ENCODE measurements at places on chromosomes 2 and 18. TPM values are rescaled to one million over a fixed set of nuclear protein-coding genes. Genes with fewer than 3 reads are reported as not detected.

- no peak for DNase-seq
These were observed 650.1 kb downstream of the SLC4A3 start for GRCh38 chr2:220277445-220277975.

- no peak for DNase-seq
These were observed 82.3 kb upstream of the XPO1 start for GRCh38 chr2:61620244-61621159.

- no peak for DNase-seq
These were observed 5.3 kb downstream of the MFSD6 start for GRCh38 chr2:190413421-190413820.

DNA sequence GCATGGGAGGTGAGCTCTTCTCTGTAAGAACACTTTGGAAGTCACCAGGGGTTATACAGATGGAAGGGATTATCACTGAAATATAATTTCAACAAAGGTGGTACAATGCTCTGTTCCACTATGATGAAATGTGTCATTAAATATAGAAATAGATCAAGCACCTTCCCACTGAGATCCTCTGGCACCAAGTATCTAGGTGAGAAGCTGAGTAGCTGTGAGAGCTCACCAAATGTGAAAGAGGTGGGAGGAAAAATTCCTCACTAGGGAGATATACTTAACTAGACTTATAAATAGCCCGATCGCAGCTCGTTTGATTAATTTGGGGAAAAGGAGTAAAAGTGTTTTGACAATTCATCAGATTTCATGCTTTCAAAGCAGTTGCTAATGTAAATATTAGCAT is 247.6 kb downstream of the SMAD2 start:
- no peak for DNase-seq

GRCh38 chr2:237269138-237269875 is 144.7 kb downstream of the COL6A3 start:
- no peak for DNase-seq

DNA sequence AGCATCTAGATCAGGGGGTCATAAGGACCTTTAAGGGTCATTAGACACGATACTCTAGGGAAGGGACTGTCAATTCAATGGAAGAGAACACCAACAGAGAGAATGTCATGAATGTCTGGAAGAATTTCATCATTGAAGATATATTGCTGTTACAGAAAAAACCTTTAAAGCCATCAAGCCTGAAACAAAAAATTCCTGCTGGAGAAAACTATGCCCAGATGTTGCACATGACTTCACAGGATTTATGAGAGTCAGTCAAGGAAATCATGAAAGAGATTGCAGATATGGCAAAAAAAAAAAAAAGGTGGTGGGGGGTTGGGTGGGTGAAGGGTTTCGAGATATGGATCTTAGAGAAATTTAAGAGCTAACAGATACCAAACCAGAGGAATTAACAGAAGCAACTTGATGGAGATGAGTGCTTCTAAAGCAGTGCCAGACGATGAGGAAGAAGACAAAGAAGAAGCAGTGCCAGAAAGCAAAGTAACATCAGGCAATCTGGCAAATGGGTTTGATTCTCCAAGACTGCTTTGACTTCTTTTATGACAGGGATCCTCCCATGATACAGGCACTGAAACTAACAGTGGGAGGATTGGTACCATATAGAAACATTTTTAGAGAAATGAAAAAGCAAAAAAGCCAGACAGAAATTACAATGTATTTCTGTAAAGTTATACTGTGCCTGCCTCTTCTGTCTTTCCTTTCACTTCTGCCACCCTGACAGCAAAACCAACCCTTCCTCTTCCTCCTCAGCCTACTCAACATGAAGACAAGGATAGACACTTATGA is 28.5 kb downstream of the MAP4K3 start:
- DNase-seq = no peak

The PIEZO2 gene
- not detected for total RNA-seq

The STK25 gene
- total RNA-seq = 96.2 TPM

The CD207 gene
- total RNA-seq = not detected

The UGP2 gene
- 59.8 TPM for total RNA-seq

DNA sequence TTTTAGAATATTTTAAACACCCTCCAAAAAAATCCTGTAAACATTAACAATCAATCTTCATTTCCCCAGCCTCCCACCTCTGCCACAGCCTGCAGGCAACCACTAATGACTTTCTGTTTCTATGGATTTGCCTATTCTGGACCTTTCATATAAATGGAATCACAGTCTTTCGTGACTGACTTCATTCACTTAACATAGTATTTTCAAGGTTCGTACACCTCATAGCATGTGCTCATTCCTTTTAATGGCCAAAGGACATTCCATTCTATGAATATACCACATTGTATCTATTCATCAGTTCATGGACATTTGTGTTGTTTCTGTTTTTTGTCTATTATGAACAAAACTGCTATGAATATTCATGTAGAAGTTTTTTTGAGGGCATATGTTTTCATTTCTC is 48.5 kb downstream of the NAT8 start:
- no peak for DNase-seq

- no peak for DNase-seq
These were observed 88.6 kb downstream of the ZBTB7C start for GRCh38 chr18:48320639-48320945.

DNA sequence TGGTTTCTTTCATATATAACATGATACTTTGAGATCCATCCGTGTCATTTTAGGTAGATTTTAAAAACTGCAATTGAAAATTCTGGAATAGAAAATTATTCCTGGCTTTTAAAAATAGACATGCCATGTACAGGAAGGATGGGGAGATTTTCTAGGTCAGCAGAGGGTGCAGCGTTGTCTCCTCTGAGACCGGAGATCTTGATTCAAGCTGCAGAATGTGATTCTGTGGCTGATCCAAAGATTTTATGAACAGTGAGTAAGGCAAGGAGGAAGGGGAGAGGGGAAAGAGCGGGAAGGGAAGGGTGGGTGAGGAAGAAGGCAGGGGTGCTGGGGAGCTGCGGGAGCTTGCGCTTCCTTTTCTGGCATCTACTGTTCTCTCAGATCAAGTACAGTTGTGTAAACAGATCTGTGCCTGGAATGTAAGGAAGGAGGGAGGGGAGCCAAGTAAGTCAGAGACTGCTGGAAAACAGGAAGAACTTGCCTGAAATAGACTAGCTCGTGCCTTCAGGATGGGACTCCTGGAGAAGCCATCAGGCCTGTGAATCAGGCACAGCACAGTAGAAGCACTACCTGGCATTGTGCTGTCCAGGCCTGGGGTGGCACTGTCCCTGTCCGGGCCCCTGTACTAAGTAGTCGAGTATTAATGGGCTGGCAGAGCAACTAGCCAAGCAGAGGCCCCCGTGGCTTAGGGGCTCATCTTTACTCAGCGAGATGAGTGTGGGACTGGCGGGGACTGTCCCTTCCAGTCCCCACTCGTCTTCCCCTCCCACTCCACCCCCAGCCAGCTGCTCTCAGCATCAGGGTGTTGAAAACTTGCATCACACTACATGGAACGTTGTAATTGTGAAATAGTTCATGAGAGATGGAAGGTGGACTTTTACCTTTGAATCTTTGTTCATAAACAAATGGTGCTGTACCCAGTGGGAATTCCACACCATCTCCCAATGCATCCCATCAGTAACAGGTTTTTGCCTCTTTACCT is 163.5 kb downstream of the UXS1 start:
- no peak for DNase-seq

The NR4A2 gene
- total RNA-seq = 19.7 TPM

GRCh38 chr2:160493227-160494028 is at the start of gene RBMS1:
Gene RBMS1 (minus strand): TSS chr2:160493807. CDS start chr2:160493363, 444 bp downstream.
- peak; percentile 57 for DNase-seq

The SMAD2 gene
- 343 TPM for total RNA-seq

The AOX1 gene
- total RNA-seq = not detected

DNA sequence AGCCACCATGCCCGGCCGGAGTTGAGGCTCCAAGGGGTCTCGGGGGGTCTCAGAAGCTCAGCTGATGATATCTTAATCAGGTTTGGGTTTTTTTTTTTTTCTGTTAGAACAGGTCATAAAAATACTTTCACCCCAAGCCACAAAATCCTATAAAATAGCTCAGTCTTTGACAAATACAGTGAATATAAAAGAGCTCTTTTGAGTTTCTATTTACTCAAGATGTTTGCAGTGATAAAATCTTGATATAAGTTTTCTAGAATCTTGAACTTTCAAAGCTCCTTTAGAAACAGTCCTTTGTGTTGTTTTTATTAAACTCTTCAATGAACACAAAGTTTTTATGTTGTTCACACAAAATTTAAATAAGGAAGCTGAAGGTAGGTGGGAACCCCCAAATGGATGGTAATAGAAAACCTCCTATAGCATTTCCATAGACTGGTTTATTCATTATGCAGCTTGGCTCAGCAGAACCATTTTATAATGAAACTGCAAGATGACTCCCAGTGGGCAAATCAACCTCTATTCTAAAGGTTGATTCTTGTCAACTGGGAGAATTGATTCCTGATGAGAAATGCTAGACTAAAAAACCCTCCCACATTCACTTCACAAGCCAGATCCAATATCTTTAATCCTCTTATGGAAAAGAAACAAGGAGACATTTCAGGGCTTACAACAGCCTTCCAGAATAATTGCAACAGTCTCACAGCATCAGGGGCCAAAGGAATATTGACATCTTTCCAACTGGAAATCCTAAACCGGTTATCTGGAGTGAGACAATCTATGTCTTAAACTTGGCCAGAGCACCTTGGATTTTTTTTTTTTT is 13.6 kb upstream of the NARS1 start:
- DNase-seq = no peak

DNA sequence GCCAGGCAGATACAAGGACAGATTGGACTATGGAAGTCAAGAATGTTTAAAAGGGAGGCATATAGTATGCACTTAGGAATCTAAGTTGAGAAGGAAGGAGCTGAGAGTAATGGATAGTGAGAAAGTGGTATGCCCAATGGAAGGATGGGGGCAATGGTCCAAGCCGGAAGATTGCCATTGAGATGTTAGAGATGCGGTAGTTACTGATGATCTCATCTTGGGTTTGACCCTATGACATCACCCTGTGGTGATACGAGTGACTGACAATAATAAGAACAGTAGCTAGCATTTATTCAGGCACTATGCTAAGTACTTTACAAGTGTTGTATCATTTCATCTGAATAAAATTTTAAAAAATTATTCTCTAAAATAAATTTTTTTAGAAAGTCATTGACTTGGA is 38.5 kb upstream of the ACMSD start:
- DNase-seq = no peak

DNA sequence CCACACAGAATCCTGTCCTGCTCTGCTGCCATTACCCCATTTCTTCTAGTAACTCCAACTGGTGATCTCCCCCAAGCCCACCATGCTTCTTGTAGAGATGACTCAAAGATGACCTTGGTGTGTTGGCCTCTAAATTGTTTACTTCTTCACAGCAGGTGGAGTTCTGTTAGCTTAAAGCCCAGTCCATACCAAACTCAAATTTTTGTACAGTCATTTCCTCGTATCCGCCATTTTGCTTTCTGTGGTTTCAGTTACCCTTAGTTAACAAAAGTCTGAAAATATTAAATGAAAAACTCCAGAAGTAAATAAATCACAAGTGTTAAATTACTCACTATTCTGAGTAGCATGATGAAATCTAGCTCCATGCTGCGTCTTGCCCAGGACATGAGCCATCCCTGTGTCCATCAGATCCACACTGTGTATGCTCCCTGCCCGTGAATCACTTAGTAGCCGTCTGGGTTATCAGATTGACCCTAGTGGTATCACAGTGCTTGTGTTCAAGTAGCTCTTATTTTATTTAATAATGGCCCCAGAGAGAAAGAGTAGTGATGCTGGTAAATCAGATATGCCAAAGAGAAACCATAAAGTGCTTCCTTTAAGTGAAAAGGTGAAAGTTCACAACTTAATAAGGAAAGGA is 133.3 kb upstream of the NOL4 start:
- no peak for DNase-seq

The FAM228A gene
- total RNA-seq = not detected

The REG3G gene
- not detected for total RNA-seq

DNA sequence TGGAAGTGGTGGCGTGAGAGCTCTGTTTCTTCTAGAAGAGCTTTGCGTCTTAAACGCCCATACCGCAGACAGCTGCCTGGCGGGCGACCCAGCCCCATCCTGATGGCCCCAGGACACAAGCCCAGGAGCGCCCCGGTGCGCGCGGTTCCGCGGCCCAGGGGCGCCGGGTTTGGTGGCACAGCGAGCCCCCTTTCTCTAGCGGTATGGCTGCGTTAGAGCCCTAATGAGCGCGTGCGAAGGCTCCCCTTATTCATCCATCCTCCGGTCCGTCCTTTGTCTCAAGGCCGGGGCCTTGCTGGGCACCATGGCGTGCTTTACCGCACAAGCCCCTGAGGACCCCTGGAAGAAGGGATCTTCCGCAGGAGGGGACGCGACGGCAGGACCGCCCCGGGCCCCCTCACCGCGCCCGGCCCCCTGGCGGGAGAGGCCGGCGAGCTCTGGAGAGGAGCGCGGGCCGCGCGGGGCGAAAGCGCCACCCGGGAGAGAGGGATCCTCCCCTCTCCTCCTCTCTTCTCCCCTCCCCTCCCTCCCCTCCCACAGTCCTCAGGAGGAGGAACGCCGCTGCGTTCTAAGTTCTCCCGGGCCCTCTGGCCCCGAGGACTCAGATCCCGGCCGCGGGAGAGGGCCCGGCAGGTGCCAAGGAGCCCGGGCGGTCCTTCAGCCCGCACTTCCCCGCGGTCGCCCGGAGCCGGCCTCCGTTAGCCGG is 626 bp upstream of the SLC1A4 start:
- DNase-seq = peak; percentile 71

The SFT2D3 gene
- total RNA-seq = 5.5 TPM

Data from CD8-positive, alpha-beta memory T cell (primary cell).